ENCODE measurements at places on chromosomes 6 and 20.
A peak's percentile ranks its signal among the peaks of the same experiment; 100 is the strongest.

DNA sequence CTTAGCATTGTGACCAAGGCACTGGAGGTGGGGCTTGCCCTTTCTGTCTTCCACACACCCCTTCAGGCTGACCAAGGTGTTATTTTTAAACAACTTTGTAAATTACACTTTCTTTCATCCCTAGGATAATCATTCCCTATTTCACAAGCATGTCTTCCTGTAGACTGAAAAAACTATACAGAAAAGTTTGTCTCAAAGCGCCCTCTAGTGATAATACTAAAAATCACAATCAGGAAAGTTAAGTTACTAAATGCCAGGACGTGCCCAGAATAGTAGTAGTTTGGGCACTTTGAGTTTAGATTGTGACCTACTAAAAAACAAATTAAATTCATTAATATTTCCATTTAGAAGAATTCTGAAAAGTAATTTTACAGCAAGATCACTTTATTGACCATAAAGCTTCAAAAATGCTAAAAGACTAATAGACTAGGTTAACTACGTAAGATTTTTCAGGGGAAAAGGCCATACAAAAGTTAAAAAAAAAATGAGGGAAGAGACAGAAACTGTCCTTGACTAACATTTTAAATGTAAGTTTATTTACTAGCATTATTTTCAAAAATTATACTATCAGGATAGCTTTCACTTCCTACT, 123.3 kb upstream of the DUSP22 start:
- DNase-seq: no peak

GRCh38 chr6:16547587-16547986, 213.7 kb downstream of the ATXN1 start:
- DNase-seq: no peak

GRCh38 chr20:25238319-25239037, 9.4 kb upstream of the PYGB start:
- no peak for DNase-seq

GRCh38 chr6:36594816-36595643, 868 bp downstream of the SRSF3 start:
- no peak for DNase-seq

- no peak for DNase-seq
These were observed 219.8 kb upstream of the AGPAT4 start for GRCh38 chr6:161493576-161494118.

DNA sequence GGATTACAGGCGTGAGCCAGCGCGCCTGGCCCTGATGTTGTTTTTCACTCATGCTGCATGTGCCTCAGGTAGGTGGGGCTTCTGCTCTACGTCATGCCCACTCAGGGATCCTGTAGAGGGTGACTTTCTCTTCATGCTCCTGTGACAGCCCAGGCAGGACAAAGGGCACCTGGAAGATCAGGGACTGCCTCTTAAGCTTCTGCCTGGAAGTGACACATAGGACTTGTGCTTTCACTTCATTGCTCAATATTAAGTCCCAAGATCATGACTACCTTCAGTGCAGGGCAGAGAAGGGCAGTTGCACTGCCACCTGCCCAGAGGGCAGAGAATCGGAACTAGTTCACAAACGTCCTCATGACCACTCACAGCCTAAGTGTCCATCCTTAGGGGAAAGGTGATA, 249.5 kb upstream of the SULF2 start:
- DNase-seq: no peak

DNA sequence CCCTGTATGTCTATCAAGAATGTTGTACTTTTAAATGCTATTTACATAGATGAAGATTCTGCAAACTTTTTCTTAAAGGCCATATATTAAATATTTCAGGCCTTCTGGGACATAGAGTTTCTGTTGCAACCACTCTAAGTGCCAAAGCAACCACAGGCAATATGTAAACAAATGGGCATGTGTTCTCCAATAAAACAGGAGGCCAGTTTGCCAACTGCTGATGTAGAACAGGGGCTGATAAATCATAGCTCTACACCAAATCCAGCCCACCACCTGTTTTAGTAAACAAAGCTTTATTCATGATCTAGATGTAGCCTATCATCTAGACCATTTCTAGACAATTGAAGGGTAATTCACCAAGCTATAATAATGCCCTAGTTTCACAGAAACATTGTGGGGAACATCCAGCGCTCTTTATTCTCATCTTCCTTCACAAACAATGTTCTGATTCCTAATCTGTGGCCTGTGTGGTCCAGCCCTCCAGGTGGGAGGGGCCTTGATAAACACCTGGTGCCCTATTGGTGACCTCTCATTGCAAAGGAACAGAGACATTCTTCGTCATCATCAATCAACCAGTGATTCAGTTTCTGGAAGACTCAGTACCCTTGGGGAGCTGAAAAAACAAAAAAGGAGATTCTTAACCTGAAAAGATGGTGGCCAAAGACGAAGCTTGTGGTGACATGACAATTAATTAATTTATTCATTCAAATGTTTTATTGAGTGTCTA, 80.2 kb downstream of the PREP start:
- no peak for DNase-seq

GRCh38 chr20:14925300-14925699, 587.9 kb upstream of the FLRT3 start:
- DNase-seq: no peak

GRCh38 chr6:167208819-167209576, 51.2 kb upstream of the GPR31 start:
- DNase-seq: no peak

GRCh38 chr6:26329763-26330511, 35.1 kb upstream of the BTN3A2 start:
- peak; percentile 37 for DNase-seq

DNA sequence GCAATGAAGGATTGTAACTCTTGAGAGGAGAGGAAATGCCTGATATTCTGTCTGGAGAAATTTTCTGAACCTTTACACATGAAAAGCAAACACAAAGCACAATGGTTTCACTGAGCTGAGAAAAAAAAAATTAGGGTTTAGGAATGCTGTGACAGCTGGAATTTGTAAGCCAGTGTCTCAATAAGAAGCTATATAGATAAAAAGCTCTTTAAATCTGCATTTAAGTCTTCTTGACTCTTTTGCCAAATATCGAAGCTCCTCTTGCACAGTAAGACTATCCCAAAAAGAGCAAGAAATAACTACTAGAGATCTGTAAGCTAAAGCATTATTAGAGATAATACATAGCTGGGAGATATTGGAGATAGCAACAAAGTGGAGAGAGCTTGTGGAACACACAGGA, 1334.0 kb upstream of the CITED2 start:
- no peak for DNase-seq

Data from activated CD4-positive, alpha-beta T cell treated with anti-CD3 and anti-CD28 coated beads, Interleukin-2, amount 50 U/mL, for 4 hours (primary cell).